Activated naive CD8-positive, alpha-beta T cell treated with anti-CD3 and anti-CD28 coated beads for 36 hours (primary cell): ENCODE measurements at places on chromosomes 1 and 21. TPM values are rescaled to one million over a fixed set of nuclear protein-coding genes. Genes with fewer than 3 reads are reported as not detected.

The LMX1A gene
- not detected for total RNA-seq

The EPHA2 gene
- total RNA-seq = 0.08 TPM

The NBPF9 gene
- total RNA-seq = 13.1 TPM

GRCh38 chr1:27350663-27351540, 9.1 kb downstream of the SYTL1 start:
- DNase-seq = no peak

- DNase-seq = no peak
These were observed 66.9 kb downstream of the NFIA start for GRCh38 chr1:61149010-61149860.
